OCI-M1 (cell line): ENCODE measurements at places on chromosomes 5 and 9.

DNA sequence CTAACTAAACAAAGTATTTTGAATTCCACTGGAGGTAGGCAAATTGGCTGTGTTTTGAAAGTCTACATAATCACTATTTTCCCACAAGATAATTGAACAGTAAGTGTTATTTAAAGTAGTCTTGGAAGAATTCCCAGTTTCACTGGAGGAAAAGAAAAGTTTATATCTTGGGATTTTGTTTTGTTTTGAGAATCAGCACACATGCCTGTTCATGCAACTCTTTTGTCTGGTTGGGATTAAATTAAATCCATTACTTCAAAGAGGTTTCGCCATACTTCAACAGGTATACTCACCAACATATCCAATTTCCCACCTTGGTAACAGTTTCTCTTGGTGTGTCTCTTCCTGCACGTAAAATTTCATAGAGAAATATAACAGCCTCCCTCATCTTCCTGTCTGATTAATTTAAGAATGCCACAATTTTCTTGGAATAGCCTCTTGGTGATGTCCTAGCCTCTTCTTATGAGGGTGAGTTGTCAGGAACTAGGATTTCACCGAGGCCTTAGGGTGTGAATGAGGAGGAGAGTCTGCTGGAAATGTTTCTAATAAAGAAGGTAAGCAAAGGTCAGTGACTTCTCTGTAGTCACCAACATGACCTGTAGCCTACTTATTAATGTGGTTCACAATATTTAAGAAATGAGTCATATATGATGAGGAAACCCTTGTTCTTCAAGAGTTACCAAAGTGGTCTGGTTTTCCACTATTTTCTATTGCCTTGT is 48.1 kb downstream of the ITGA2 start:
- no peak for DNase-seq

GRCh38 chr5:33817301-33817700 is 74.5 kb downstream of the ADAMTS12 start:
- DNase-seq, result no peak

DNA sequence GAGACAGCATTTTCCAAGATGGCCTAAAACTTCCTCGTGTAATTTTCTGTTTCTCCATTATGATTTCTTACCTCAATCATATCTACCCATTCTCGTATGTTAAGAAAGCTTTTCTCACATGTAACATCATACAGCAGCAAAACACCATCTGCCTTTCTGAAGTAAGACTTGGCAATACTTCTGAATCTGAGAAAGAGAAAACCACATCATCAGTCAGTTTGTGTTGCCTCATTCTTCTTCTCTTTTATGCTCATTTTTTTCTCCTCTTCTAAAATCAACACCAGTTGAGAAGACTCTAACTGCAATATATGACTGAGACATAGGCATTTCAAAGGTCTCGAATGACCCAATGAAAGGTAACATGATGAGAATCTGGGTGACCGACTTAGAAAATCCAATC is 66.0 kb downstream of the RASEF start:
- no peak for DNase-seq

- DNase-seq, result peak; percentile 50
These were observed 459.6 kb upstream of the PAPPA start for GRCh38 chr9:115694014-115694413.

GRCh38 chr5:151465476-151465875 is 18.1 kb downstream of the SLC36A1 start:
- DNase-seq, result peak; percentile 82

- DNase-seq, result no peak
These were observed 445.5 kb downstream of the MAN2A1 start for GRCh38 chr5:110134963-110135935.

DNA sequence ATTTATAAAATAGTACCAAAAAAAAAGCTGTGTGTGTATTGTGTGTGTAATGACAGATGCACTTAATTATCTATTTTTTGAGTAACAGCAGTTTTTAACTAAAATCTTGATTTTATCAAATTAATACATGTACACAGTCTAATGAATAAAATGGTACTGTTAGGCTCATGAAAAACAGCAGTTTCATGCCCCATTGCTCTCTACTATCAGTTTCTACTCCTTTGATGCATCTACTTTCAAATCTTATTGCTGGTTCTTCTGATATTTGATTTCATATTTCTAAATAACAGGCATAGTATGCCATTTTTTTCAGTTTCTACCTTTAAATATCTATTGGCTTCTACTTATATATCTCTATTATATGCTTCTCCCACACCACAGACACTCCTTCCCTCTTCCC is 117.4 kb downstream of the CCDC171 start:
- DNase-seq, result no peak

- DNase-seq, result no peak
These were observed 103.6 kb downstream of the C9orf152 start for GRCh38 chr9:110104261-110104809.

GRCh38 chr5:109899163-109899535 is 209.4 kb downstream of the MAN2A1 start:
- DNase-seq, result no peak

GRCh38 chr9:134724202-134724911 is 82.8 kb downstream of the COL5A1 start:
- no peak for DNase-seq

DNA sequence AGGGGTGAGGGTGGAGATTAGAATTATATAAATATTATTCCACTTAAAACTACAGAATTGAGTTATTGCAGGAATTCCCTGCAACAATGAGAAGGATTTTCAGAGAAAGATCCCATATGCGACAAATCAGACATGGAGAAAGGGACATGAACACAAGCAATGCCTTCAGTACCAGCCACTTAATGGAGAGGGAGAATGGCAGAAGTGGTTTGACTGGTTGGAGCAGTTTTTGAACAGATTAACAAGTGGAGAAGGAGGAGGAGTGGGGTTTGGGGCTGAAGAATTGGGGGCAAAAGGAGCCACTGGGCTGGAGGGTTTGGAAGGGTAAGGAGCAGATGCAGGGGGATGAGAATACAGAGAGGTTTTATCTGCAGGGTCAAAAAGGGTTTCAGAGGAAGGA is 620.9 kb upstream of the PTPRD start:
- no peak for DNase-seq

- DNase-seq, result no peak
These were observed 88.3 kb downstream of the SFXN1 start for GRCh38 chr5:175566697-175567096.

DNA sequence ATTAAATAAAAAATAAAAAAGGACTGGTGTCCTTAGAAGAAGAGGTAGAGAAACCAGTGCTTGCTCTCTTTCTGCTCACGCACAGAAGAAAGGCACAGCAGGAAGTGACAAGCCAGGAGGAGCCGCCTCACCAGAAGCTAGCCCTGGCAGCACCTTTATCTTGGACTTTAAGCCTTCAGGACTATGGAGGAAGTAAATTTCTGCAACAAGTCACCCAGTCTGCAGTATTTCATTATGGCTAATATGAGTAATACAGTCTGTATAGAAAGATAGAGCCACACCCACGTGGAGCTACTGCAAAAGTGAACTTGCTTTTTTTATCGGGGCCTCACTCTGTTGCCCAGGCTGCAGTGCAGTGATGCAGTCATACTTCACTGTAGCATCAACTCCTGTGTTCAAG is 68.4 kb downstream of the PDZD2 start:
- peak; percentile 38 for DNase-seq

DNA sequence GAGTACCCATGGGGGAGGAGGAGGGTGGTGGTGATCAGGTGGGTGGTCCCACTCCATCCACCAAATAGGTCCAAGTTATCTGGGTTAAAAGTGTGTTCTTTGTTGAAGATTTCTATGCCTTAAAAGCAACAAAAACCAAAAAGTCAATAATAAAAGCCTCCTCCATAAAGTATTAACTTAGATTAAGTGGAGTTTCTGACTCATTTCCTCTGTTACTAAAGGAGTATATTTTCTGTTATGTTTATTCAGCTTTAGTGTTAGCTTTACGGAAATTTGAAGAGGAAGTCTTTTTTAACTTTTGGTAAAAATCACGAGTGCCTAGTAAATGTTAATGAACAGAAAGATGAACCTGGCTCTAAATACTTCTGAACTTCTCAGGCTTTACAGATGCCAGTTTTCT is 17.8 kb downstream of the FBXO38 start:
- DNase-seq, result no peak

GRCh38 chr5:179079165-179079987 is 19.2 kb downstream of the ZNF354C start:
- no peak for DNase-seq

GRCh38 chr9:38685535-38685934 is 34.4 kb downstream of the FAM240B start:
- DNase-seq, result no peak

DNA sequence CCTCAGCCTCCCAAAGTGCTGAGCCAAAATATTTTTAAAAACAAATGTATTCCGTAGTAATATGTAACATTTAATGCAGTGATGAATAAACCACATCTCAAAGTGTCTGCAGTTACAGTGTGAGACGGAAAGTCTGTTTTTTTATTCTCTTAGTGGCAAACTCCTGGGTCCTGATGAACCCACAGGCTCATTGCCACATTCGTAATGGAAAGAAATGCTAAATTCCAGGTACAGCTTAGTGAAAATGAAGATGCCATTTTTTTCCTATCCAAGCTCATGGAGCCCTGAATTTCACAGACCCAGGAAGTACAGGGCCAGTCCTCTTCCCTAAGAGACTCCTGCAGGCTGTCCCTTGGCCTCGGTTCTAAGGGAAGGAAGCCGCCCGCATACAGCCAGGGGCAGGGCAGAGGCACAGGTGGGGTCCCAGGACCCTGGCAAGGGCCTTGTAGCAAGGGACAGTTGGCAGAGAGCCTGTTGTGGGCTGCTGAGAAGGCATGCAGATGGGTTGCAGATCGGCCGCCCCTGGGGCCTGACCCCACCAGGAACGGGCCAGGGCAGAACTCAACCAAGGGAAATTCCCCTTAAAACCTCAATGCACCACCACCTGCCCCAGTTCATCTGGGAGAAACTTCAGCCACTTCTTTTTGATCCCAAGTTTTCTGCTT is 36.2 kb downstream of the IPPK start:
- DNase-seq, result no peak
